ENCODE measurements at places on chromosomes 7 and 10.

DNA sequence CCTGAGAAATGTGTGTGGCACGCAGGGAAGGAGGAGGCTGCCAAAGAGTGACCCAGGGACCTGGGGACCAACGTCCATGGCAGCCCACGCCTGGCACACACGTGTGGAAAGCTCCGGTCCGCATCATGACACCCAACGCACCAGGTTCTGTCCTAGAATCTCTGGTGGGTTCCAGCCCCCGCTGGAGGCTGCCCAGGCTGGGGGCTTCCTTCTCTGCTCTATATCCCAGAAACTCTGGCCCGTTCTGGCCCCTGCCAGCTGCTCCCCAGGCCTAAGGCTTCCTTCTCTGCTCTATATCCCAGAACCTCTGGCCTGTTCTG lies 261.8 kb downstream of the ELFN1 start:
- no peak for DNase-seq

- DNase-seq, result no peak
Observed at GRCh38 chr7:35797311-35797710, 3.5 kb upstream of the SEPTIN7 start.

DNA sequence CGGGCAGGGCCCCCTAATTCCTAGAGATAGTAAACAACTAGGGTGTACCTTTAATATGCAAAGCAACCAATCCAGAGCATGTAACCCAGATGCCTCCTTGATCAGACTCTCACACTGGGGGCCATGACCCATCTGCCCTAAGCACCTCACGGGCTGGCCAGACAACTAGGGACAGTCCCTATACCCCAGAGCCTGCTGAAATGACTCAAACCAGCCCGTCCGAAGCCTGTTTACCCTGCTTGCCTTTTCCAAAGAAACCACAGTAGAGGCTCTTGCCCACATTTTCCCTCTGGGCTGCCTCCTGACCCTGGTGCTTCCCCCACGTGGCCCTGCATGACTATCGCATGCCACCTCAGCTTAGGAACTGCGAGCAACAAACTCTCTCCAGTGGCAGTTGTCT lies 46.2 kb downstream of the RGS10 start:
- DNase-seq, result peak; percentile 33

- DNase-seq, result peak; percentile 34
Observed at GRCh38 chr7:21261627-21262594, 166.0 kb upstream of the SP4 start.

DNA sequence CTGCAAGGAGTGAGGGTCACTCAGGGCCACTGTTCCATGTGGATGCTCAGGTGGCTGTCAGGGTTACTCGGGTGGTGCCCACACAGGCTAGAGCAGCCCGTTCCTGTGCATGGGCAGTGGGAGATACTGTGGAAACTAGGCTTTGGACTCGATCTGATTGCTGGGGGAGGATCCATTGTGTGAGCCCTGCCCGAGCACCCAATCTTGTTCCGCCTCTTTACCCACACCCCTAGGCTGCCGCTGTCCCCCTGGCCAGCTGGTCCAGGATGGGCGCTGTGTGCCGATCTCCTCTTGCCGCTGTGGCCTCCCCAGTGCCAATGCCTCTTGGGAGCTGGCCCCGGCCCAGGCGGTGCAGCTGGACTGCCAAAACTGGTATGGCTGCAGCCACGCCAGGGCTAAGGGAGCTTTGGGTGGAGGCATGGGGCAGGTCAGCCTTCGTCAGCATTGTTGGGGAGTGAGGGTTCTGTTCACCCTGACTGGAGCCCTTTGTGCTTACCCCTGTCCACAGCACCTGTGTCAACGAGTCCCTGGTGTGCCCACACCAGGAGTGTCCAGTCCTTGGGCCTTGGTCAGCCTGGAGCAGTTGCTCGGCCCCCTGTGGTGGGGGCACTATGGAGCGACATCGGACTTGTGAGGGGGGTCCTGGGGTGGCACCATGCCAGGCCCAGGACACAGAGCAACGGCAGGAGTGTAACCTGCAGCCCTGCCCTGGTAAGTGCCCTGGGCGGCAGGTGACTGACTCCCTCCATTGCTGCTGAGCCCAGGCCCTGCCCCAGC lies 12.4 kb upstream of the ZNF862 start:
- DNase-seq, result no peak

Measured in activated naive CD8-positive, alpha-beta T cell treated with anti-CD3 and anti-CD28 coated beads, Interleukin-2, amount 50 U/mL, for 16 hours (primary cell).